ENCODE measurements at places on chromosomes 7 and 10.

DNA sequence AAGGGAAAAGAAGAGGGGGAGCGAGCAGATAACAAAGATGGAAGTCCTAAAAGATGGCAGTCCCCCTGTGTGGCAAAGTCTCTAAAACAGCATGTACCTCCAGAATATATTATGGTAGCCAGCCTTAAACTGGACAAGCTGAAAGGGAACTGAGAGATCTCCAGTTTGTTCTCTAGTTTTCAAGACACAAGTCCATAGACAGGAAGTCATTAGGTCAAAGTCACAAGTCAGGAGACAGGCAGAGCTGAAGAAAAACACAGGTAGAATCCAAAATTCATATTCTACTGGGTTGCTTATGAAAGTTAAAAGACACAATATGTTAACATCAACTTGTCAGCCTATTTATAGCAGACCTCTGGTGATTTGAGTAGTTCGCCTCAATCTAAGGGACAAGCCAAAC, 38.7 kb downstream of the FAM107B start:
- DNase-seq, result no peak

DNA sequence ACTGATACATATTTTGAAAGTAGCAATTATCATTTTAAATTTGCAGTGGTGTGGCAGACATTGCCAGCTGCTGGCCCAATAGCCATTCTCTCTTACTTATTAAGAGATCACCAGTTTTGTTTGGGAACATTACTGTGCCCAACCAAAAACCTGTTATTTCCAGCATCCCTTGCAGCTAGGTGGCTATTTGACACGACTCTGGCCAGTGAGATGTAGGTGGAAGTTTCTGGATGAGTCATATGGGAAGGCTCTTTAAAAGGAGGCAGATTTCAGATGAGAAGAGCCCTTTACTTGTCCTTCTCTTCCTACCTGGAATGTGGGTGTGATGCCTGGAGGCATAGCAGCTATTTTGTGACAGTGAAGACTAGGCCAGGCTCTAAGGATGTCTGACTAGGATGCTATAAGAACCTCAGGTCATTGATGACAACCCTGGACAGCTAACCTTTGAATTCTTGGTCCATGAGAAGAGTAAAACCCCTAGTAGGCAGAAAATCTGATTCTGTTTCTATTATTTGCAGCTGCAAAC, 77.9 kb downstream of the CARD11 start:
- no peak for DNase-seq

DNA sequence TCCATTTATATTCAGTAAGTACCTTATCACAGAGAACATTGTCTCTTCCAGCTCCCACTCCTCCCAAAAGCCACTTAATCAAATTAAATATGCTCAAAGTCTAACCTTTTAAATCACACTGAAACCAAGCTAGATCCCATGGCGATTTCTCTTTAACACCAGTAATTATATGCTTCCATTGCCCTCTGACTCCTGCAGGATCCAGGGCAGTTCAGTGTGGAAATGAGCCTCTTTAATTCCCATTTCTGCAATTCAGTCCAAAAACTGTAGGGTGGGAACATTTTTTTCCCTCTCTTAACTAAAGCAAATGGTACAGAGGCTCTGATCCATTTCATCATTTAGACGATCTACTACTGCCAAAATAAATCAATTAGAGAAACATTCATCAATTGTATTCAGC, 872.3 kb upstream of the PHF14 start:
- DNase-seq, result no peak

DNA sequence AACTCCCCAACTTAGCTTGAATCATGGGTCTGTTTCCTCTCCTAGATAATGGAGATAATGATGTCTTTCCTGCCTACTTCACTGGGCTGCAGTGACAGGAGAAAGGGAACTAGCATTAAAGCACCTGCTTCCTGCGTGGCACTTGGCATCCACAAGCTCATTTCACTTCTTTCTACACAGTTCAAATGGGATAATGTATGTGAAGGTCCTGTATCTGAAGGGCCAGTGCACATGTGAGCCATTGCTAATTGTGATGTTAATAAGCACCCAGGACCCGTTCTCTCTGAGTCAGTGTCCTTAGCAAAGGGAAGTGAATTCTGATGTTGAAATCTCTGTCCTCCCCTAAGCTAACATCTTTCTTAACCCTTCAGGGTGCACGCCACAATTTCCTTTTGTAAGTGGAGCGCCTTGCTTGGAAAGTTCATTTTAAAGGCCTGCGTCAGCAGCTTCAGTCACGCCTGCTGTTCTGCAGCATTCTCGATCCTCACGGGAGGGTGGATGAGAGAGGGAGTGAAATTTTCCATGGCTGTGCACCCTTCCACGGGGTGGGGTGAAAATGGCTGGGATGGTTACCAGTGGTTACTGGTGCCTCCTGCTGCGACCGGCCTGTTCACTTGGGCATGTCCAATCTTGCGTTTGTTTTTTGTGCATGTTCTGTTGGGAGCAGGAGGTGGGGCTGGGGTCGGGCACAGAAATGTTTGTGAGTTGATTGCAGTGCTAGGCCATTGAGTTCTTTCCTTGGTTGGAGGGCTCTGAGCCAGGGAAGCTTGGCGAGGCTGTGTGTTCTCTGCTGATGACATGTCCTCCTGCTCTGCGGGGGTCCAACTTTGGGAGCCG, 59.2 kb downstream of the HK1 start:
- DNase-seq, result peak; percentile 39

GRCh38 chr10:86556532-86556931, 34.9 kb upstream of the WAPL start:
- DNase-seq, result no peak

- no peak for DNase-seq
These were observed 89.7 kb downstream of the HGF start for GRCh38 chr7:81680120-81680519.

GRCh38 chr7:49037346-49038210, 113.2 kb downstream of the CDC14C start:
- DNase-seq, result no peak

DNA sequence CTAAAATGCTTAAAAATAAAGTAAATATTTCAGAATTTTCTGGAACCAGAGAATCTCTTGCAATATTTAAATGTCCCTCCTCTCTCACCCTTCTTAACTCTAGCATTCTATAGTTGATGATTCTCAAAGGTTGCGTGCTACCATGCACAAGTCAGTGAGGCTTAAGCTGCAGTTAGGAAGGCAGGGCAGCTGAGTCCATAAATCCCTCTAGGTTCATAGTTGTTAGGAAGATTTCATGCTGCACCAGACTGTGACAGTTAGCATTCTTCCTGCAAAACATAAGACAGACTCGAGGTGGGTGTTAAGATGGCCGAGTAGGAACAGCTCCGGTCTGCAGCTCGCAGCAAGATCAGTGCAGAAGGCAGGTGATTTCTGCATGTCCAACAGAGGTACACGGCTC, 70.6 kb downstream of the MET start:
- DNase-seq, result no peak

DNA sequence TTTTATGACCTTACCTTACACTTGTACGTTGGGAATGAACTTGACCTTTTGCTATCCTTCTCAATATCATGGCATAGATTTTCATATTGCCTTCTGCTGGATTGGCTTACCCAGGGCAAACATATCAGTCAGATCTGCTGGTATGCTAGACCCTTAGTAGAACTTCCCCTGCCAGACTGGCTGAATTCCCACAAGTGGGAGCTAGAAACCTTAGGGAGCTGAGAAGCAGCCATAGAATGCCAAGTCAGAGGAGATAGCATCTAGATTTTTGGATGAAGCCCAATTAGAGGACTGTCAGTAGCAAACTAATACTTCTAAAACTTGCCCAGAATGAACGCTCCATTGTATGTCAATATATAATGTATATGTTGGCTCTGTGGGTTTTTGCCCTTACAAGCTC, 385.0 kb downstream of the NXPH1 start:
- DNase-seq, result no peak
